Effector CD4-positive, alpha-beta T cell (primary cell): ENCODE measurements at places on chromosomes 2 and 18.

DNA sequence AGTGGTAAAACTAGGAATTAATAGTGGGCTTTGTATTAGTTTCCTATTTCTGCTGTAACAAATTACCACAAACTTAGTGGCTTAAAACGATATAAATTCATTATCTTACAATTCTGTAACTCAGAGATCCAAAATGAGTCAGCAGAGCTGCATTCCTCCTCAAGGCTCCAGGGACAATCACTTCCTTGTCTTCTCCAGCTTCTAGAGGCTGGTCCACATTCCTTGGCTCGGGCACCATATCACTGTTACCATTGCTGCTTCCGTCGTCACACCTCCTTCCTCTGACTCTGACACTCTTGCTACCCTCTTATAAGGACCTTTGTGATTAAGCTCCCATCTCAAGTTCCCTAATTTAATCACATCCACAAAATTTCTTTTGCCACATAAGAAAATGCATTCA, 567.8 kb upstream of the KLHL29 start:
- no peak for DNase-seq

GRCh38 chr18:58402247-58402646, 226.6 kb downstream of the ALPK2 start:
- no peak for DNase-seq

DNA sequence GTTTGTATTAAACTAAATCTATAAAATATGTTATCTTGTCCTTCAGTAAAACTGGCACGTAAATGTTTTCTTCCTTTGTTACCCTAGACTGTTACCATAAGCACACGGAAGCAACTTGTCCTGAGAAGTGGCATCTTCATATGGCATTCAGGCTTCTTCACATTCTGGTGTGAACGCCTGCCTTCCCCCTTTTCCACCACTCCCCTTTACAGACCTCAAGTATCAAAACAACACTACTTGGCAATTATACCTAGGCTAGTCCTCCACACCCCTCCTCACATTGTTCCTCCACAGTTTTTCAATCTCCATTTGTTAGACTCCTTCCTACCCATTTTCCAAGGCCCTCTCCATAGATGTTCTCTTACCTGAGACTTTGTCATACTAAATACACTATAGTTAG, 2.9 kb downstream of the MEX3C start:
- no peak for DNase-seq

- DNase-seq, result no peak
These were observed 184.7 kb upstream of the DLGAP1 start for GRCh38 chr18:4639628-4640310.

- no peak for DNase-seq
These were observed 129.0 kb upstream of the COPS8 start for GRCh38 chr2:236956641-236957040.

GRCh38 chr18:11956371-11957308, 24.7 kb upstream of the IMPA2 start:
- DNase-seq, result no peak

GRCh38 chr2:829047-829446, 121.6 kb upstream of the SNTG2 start:
- no peak for DNase-seq

DNA sequence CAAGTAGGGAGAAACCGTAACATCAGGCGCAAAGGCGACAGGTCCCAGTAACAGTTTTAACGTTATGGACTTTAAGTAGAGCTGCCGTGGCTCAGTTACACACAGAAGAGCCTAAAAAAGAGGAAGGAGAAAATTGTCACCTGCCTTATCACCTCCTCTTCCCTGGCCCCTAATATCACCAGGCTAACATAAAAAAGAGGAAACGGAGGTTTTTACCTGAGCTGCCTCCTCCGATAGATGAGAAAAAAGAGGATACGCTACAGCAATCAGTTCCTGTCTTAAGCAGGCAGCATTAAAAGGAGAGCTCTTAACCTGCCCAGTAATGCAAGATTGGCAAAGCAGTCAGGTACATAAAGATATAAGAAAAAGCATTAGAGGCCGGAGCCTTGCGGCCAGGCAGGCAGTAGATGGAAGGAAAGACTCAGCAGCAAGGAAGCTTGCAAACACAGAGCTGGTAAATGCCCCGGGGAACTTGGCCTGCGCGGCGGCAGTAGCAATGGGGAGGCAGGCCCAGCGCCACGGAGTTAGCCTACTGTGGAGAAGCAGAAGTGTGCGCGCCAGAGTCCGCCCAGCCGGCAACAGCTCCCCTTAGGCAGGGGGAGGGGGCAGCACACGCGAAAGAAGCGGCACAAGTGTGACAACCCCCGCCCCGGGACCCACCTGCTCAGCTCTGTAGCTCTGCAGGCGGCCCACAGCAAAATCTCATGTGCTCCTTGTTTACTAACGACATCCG, 116.3 kb upstream of the SCN7A start:
- no peak for DNase-seq

DNA sequence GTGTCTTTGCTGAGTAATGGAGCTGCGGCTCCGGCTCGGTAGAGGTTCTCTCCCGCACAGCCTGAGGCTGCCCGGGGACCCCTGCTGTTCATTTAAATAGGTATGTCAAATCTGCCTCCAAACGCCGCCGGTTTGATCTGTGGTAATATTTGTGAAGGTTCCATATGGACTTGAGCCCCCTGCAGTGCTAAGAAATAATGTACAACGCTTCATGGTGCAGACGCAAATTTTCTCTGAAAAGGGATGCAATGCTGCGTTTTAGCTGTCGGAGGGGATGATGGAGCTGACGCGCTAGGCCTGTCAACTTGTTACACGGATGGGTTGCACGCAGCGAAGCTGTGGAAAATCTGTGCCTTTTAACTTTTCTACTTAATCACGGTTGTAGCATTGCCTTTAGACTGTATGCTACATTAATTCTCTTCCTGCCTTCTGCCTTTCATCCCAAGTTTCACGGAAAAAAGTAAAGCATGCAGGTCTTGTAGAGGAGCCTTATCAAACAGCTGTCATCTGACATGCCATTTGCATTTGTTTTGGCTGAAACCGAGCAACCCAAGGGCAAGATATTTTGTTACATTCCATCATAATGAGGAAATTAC, 43.2 kb downstream of the MRPS9 start:
- no peak for DNase-seq

GRCh38 chr2:177165061-177165583, 47.5 kb upstream of the HNRNPA3 start:
- DNase-seq, result no peak

GRCh38 chr2:44459739-44460138, 98.0 kb downstream of the CAMKMT start:
- no peak for DNase-seq

GRCh38 chr18:50791599-50792438, 28.0 kb downstream of the MRO start:
- DNase-seq, result no peak

DNA sequence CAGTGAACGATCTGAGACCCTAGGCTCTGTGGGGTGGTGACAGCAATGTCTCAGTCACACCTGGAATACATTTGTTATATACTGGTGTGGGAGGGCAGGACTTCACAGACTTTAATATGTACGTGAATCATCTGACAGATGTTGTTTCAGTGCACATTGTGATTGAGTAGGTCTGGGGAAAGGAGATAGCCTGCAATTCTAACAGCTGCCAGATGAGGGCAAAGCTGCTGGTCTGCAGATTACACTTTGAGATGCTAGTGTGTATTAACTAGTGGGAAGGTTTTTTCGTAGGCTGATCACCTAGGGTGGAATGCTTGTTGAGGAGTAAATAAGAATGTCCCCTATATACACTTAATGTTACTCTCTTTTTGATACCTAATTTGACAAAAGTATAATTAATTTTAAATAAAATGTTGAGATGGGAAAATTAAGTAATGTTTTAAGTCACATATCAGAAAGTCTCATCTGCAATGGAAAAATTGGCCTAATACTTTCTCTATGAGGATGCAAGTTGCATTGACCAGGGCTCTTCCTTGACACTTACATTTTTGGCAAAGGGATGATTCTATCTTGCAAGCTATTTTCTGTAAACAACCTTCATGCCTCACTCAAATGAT, 496.9 kb upstream of the HNMT start:
- no peak for DNase-seq

- DNase-seq, result no peak
These were observed 491.8 kb upstream of the ACVR2A start for GRCh38 chr2:147353072-147353381.

DNA sequence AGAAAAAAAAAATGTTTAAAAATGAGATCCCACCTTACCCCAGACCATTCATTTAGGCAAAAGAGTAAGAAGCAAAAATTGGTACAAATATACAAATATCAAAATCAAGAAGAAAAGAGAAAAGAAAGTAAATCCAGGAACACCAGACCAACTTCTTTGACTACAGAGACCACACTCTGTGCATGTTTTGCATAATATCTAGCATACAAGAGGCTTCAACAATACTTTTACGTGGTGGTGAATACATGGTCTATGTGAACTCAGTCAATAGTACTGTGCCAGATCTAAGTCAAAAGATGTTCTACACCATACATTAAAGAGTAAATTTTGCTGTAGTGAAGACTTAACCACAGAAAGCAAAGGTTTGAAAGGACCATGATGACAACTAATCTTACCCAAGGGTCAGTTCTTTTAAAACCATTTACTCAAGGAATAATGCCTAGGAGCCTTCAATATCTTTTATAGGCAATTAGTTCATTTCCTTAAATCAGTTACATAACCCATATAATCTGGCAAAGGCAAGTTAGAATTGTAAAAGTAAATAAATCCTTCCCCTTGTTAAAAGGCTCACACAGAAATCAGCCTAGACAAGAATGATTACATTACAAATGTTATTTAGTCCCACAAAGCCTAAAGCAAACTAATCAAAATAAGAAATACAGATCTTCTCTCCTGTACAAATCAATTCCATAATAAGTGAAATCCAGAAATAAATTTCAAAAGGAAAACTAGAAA, 115.2 kb downstream of the EXOC6B start:
- DNase-seq, result no peak

GRCh38 chr18:32317651-32318050, 127.8 kb downstream of the MEP1B start:
- no peak for DNase-seq

- DNase-seq, result no peak
These were observed 68.7 kb downstream of the MAP4K3 start for GRCh38 chr2:39368376-39368775.

- DNase-seq, result no peak
These were observed 19.4 kb downstream of the FZD5 start for GRCh38 chr2:207750345-207750744.

GRCh38 chr2:45253151-45253550, 243.9 kb upstream of the SIX2 start:
- no peak for DNase-seq

GRCh38 chr2:54341656-54342055, 85.6 kb upstream of the TSPYL6 start:
- DNase-seq, result no peak

- no peak for DNase-seq
These were observed 28.7 kb downstream of the MSH6 start for GRCh38 chr2:47811668-47812067.

- DNase-seq, result no peak
These were observed 112.1 kb downstream of the KYNU start for GRCh38 chr2:142989273-142990204.

- DNase-seq, result no peak
These were observed 6.1 kb downstream of the CABLES1 start for GRCh38 chr18:23141104-23141999.

GRCh38 chr2:178859730-178860129, 52.5 kb upstream of the TTN start:
- DNase-seq, result no peak

DNA sequence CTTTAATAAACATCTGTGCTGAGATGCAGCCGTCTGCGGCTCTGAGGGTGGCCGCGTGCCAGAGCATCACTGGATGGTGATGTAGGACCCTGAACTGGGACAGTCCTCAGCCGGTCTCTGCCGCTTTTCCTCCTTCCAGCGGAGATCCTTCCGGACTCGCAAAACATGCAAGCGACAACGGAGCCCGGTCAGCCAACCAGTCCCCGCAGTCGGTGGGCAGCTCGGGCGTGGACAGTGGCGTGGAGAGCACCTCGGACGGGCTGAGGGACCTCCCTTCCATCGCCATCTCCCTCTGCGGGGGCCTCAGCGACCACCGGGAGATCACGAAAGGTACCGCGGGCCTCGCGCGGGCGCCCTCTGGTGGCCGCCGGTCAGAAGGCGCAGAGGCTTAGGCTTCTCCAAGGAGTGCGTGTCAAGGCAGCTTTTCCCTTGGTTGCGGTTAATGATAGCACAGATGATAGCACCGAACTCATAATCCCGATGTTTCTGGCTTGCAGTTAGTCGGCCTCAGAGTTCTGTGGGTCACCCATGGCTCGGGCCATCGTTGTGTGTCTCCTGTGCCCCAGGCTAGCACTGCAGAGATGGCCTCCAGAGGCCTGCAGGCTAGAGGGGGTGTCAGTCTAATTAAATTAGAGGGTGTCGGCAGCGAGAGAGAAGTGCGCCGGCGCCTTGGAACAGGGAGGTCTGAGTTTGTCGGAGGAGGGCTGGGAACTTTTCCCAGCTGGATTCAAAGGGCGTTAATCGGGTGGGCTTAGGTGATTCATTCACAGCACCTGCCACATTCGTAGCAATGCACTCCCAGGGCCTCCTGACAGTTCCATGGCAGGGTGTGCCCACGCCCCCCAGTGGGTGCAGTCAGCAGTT, 38.5 kb downstream of the LPIN1 start:
- peak; percentile 35 for DNase-seq
